ENCODE measurements at places on chromosomes 4 and X.

GRCh38 chrX:87338510-87338909 is 179.1 kb upstream of the KLHL4 start:
- no peak for DNase-seq

DNA sequence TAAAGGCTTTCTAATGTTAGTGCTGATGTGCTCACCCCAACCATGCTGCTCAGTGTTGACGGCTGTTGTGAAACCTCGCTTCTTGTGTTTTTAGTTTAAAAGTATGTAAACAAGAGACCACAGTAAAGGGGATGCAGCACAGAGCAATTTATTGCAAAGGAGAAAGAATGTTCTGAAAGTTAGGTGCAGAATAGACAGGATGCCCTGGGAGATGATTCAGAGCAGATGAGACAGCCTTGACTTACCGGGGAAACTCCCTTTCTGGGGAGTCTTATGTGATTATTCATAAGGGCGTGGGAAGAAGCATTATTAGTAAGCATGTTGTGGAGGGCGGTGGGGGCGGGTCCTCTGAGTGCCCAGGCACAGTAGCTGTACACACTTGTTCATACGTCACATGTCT is 47.7 kb downstream of the EVC start:
- no peak for DNase-seq

DNA sequence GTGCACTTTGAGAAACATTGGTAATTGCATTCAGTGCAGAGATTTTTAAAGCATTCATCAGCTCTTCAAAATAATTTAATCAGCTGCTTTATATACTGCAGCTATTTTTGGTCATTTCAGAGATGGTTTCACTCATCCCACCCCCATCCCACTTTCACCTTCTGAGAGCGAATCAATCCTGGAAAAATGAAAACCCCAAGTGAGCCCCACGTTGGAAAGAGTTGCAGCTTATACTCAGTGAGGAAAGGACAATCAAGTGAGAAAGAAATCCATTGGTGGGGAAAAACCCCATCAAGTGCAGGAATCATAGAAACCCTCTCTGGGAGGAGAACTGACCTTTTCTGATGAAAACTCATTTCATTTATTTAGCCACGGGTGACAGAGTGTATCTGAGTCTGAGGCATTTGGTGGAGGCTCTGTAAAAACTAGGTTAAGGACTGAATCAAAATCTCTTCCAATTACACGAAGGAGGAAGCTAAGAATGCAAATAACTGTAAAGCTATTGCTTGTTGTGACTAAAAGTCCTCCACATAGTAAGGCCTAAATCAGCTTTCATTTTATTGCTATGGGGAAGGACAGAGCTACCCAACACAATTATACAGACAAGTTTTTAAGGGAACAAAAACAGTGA is 240.4 kb upstream of the PGRMC2 start:
- no peak for DNase-seq

DNA sequence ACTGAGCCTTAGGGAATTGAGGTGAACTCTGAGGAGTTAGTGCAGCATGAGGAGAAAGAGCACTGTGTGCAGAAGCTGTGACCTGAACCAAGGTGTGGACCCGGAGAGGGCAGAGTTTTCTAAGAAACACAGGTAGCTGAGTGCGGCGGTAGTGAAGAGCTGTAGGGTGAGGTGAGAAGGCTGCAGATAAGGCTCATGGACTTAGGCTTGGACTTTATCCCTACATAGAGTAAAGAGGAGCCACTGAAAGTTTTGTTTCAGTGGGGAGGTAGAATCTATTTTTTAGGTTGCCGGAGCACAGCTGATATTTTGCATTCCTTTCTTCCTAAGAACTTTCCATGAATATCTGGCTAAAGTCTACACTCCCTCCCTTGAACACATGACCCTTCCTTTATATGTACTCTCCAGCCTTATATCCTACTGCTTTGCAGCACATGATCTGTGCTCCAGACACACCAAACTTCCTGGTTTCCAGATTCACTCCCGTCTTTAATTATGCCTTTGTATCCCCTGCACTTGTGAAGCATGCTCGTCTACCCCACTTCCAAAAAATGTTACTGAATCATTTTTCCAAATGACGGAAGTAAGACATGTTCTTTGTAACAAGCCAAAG is 10.6 kb upstream of the PGRMC2 start:
- no peak for DNase-seq

GRCh38 chr4:102878901-102879300 is 10.1 kb downstream of the CISD2 start:
- DNase-seq: no peak

DNA sequence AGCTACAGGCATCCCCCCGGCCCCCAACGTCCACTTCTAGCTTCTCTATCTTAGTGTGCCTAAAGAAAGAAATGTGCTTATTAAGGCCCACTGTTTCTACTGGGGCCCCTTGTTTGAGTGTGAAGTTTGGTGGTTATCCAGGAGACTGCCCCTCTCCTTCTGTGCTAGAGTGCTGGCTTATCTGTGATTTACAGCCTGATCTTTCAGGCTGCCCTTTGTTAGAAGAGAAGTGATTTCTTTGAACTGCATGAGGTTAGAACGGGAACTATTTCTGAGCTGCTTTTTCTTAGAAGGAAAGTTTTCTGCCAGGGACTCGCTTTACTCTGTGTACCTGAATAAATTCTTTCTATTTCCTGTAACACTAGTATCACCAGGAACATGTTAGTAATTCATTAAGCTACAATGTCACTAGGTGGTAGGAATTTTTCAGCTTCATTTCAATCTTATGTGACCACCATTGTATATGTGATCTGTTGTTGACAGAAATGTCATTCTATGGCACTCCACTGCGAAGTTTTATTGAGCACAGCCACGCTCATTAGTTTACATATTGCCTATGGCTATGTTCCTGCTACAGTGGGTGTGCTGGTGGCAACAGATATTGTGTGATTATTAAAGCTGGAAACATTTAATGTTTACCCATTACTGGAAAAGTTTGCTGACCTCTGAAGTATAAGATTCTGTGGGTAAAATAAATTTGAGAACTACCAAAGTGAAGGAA is 193.8 kb upstream of the CXorf51B start:
- DNase-seq: no peak

GRCh38 chrX:46673620-46674359 is 85.1 kb downstream of the SLC9A7 start:
- DNase-seq: no peak

DNA sequence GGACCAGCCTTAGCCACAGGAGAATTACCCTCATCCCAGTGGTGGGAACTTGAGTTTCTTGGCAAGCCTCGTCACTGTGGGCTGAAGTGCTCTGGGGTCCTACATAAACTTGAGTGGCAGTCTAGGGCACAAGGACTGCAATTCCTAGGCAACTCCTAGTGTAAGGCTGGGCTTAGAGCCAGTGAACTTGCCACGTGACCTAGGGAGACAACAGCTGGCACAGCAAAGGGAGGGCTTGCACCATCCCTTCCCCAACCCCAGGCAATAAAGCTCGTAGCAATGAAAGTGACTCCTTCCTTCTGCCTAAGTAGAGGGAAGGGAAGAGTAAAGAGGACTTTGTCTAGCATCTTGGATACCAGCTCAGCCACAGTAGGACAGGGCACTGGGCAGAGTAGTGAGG is 81.8 kb downstream of the TEX11 start:
- DNase-seq: peak; percentile 53

DNA sequence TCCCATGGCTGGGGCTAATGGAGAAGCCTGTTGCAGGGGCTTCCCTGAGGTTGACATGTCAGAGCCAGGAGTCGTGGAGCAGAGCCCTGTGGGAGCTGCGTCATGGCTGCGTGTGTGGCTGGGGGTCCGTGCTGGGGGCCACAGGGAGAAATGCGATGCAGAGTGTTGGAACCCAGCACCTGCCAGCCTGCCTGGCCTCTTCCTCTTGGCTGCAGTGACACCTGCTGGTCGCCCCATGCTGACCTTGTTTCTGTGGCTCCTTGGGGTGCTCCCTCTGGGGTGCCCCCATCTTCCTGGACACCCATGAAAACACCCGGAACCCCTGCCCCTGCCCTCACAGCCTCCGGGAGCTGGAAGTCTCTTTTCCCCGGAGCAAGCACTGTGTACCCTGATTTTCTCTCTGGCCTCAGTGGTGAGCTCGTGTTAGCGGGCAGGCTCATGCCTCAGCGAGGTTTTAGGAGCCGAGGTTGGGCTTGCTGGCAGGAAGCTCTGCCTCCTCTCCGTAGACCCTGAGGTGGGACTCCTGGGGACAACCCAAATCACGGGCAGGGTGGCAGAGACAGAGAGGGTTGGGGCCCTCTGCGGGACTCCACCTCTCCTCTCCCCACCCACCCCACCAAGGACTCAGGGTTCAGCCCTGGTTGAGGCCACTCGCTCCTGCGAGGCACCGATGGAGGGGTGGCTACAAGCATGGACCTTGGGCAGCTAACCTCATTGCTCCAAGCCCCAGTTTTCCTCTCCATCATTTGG is 103.7 kb downstream of the SORCS2 start:
- DNase-seq: peak; percentile 74

- DNase-seq: no peak
Measured at GRCh38 chr4:48490680-48491513, 845 bp downstream of the ZAR1 start.

- no peak for DNase-seq
Measured at GRCh38 chr4:30429813-30430761, 290.1 kb upstream of the PCDH7 start.

DNA sequence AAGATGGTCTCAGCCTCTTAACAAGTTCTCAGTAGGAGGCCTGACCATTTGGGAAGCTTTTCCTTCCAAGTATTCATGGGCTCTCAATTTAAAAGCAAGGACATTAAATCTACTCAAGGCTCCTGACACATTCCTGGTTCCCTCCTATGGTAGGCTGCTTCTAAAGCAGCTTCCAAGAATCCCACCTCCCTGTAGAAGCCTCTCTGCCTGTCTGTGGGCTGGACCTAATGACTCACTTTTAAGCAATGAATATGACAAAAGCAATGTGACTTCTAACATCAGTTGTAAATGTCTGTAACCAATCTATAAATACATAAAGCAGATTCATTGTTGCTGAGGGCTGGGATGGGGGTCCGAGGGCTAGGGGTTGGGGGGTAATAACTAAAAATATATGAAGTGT is 99.5 kb upstream of the FAM9B start:
- no peak for DNase-seq

DNA sequence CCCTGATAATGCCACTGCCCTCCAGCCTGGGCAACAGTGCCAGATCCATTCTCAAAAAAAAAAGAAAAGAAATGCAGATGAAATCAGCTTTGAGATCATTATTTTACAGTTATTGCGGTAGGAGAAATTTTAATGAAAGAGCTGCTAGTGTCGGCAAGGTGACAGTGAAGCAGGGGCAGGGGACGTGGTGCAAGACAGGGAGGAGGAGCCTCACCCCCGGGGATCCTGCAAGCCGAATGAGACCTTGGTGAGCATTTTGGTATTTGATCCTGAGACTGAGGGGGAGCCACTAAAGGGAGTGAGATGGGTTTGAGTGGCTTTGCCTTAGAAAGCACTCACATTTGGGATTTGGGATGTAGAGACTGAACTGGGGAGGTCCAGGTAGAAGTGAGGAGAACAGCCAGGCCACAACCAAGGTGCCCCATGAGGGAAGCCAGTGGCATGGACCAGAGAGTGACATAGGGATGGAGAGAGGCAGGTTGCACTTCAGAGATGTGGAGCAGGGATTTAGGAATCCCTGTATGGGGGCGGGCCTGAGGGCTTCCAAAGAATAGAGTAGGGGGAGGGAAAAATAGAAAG is 23.6 kb downstream of the RBM10 start:
- no peak for DNase-seq

DNA sequence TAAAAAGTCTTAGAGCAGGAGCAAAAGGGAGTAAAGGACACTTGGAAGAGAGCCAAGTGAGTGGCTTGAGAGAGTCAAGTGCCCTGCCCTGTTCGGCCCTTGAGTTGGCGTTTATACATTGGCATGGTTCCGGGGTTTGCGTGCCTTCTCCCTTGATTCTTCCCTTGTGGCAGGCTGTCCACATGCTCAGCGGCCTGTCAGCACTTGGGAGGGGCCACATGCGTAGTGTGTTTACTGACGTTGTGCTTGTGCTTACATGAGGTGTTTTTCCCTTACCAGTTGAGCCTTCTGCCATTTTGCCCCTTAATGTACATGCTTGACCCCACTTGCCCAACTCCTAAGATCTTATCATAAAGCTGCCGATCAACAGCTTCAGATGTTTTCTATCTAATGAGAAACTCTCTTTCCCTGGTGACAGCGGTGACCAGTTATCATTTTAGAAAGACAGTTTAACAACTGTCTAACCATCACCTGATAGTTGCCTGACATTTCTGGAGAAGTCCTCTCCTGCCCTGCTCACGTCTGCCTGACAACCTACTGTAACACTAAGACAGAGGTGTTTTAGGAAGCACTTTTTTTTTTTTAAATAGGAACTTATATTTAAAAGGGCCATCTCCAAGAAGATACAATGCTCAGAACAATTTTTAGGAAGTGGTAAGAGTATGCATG is 49.5 kb upstream of the GC start:
- DNase-seq: no peak

DNA sequence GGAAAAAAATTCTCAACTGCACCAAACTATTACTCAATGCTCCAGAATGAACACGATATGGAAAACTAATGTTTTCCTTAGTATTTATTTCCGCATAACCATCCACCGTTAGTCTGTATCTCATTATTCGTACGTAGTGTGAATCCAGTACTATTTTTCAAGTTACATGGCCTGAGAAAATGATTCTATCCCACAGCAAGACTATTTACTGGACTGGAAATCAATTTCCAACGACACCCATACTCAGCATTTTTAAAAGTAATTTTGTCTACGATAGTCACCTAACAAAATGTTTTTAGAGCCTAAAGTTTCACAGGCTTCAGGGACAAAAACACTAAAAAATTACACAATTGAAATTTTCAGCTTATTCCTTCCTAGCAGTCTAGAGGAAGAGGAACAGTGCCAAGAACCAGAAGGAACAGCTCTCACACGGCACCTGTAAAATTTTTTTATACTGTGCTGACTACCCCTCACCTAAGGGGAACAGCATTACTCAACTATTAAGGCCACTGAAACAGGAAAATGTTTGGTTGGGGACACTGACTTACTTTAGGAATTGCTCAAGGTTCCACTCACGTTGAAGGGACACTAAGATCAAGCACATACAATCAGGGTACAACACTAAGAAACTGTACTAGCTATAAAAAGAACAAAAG is 9.6 kb downstream of the UBE2D3 start:
- no peak for DNase-seq

DNA sequence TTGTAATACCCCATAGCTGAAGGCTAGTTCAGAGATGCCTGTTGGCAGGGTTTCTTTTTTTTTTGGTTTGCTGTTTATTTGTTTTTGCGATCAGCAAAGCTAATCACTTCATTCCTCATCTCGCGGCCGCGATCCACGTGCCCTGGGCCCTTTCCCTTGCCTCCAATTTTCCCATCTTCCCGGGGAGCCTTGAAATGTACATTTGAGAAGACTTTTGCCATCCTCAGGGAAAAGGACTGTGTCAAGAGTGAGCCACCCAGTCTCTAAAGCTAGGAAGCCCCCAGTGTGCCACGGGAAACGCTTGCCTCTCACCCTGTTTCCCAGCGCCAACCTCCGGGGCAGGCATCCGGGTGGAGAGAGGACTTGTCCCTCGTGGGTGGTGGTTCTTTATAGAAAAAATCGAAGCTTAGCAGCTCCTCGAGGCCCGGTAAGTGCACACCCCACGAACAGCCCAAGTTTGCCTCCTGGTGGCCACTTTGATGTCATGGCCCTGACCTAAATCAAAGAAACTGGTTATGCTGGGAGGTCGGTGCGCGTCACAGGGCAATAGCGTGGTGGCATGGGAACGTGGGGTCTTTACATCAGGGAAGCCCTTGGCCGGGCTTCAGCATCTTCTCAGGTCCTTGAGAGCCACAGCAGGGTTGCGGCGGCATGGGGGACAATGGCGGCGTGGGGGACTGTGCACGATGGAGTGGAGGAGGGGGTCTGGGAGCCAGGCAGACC is 42.0 kb downstream of the MAP7D3 start:
- peak; percentile 49 for DNase-seq

GRCh38 chr4:1792832-1793495 is at the start of gene FGFR3:
TSS of gene FGFR3 (plus strand) at chr4:1793293. CDS start at chr4:1793935, 642 bp downstream.
- no peak for DNase-seq

- no peak for DNase-seq
Measured at GRCh38 chr4:23769406-23769805, 120.4 kb downstream of the PPARGC1A start.
